ENCODE measurements at places on chromosomes 13 and 19.
A peak's percentile ranks its signal among the peaks of the same experiment; 100 is the strongest.

GRCh38 chr13:22077764-22078163 lies 406.9 kb downstream of the FGF9 start:
- no peak for DNase-seq

- DNase-seq, result no peak
Observed at GRCh38 chr13:102830646-102831045, 15.2 kb upstream of the ERCC5 start.

- DNase-seq, result no peak
Observed at GRCh38 chr13:28027607-28028364, 39.3 kb upstream of the URAD start.

DNA sequence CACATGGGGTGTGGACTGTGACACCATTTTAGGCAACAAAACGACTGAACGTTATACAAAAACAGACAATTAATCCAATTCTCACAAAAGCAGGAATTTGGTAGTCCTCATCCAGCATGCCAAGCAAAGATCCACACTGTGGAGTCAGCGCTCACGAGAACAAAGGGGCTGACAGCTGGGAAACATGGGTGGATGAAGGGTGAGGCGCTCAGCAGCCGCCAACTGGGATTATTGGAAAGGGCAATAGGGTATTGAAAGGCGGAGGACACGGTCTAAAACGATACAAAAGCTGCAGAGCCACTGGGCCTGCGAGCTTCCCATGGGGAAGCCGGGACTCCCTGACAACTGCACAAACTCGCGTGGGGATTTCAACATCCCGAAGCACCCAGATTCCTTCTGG lies 4.7 kb upstream of the ZNF813 start:
- DNase-seq, result no peak

GRCh38 chr19:53612762-53613526 lies 18.9 kb upstream of the DPRX start:
- DNase-seq, result no peak

- no peak for DNase-seq
Observed at GRCh38 chr13:40578055-40578454, 88.4 kb downstream of the FOXO1 start.

GRCh38 chr13:97386801-97387484 lies 47.0 kb upstream of the RAP2A start:
- DNase-seq, result peak; percentile 47

- DNase-seq, result peak; percentile 9
Observed at GRCh38 chr13:72864142-72865011, 82.4 kb downstream of the PIBF1 start.

DNA sequence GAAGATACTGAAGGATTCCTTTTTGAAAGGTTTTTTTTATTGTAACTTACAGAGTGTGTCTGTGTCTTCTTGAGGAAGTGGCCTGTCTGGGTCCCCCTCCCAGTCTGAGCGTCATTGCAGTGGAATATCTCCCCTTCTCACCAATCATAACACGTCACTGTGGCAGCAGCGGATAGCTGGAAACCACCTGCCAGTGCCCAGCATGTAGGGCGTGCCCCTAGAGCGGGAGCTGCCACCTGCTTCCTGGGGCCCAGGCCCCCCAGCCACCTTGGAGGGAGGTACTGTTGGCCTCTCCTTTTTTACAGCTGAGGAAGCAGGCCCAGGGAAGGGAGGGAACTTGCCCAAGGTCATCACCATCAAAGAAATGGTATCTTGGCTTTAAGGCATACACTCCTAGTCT lies 4.6 kb upstream of the DNM2 start:
- no peak for DNase-seq

GRCh38 chr13:84997858-84998257 lies 801.4 kb downstream of the SLITRK6 start:
- no peak for DNase-seq

- no peak for DNase-seq
Observed at GRCh38 chr13:93079294-93079693, 147.3 kb upstream of the GPC6 start.

DNA sequence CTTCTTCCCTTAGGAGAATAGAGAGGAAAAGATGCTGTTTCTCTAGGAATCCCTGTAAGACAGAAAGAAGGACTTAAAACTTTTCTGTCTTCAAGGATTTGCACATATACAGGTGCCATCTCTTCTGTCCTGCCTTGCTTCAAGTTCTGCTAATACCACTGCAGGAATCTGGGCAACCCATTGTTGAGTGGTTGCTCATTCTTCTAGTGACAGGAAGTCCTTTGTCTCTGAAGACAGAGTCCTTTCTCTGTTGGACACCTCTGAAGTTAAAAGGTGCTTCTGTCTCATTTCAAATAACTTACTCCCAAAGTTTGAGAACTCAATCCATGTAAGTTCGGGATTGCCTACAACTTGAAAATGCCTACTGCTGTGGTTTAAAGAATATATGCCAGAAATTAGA lies 114.4 kb upstream of the TMTC4 start:
- DNase-seq, result no peak

DNA sequence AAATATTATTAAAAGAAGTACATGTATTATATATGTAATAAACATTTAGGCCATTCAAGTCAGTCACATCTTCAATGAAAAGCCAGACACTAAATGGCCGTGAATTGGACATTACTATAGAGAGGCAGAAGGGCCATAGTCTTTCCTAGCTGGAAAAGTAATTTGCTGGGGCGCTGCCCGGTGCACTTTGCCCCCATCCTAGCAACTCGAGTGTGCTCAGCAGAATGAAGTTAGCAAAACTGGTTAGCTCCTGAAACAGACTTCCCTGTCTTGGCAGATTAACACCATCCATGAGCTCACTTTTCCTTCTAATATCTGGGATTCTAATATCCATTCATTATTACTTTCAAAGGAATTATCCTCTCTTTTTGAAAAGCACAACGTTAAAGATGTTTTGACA lies 2.8 kb upstream of the SPRYD7 start:
- no peak for DNase-seq

- no peak for DNase-seq
Observed at GRCh38 chr19:3268763-3269162, 44.3 kb downstream of the CELF5 start.

DNA sequence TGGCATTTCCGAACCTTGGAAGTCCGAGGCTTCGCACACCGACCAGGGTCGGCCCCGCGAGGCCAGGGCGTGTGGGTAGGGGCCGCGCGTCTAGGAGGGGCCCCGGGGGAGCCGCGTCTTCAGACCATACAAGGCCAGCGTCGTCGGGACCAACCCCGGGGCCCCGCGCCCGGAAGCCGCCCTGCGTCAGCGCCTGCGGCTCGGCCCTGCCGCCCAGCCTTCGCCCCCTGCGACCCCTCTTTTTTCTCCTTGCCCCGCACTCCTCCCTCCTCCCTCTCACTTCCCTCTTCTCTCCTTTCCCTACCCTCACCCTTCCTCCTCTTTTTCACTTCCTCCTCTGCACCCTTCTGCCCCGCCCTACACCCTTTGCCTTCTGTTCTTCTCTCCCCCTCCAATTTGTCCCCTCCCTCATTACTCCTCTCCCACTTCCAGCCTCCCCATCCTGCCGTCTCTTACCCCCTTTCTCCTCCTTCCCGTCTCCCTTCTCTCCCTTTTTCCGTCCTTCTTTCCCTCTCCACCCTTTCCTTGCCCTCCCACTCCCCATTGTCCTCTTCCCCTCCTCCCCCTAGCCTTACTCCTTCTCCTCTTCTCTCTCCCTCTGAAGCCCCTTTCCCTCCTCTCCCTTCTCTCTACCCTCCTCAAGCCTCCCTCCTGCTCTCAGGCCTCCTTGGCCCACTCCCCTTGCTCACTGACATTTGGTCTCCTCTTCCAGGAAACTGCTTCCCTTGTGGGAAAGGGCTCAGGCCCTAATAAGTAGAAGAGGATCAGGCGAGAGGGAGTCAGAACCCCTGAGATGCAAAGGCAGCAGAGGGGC lies 2.2 kb upstream of the PLEKHG2 start:
- DNase-seq, result peak; percentile 90

GRCh38 chr19:16327501-16327900 lies 2.9 kb downstream of the KLF2 start:
- DNase-seq, result no peak

DNA sequence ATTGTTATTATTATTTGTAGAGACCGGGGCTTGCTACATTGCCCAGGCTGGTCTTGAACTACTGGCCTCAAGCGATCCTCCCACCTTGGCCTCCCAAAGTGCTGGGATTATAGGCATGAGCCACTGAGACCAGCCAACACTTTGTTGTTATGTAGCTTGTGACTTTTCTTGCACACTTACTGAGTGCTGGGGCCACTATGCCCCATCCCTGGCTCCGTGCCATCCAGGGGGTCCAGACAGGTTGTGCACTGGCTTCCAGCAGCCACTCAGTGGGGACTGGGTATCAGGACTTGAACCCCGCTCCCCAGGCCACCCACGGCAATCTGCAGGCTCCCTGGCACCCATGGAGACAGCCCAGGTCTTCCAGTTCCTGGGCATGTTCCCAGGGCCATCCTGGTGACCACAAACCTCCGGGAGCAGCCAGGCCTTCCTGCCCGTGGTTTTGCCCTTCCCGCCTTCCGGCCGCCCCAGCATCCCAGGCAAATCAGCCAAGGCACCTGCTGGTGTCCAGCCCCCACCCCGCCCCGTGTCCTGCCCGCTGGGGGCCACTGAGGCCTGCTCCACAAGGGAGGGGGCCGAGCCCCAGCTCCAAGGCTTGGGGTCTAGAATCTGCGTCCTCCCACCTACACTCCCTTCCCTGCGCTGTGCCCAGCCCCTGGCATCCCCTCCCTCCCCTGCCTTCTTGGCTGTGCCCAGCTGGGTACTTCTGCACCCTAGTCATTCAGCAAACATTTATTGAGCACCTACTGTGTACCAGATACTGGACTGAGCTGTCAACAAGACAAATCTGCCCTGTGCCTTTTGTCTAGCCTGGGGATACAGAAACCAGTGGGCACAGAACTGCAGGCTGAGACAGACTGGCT lies 23.7 kb upstream of the SEMA6B start:
- no peak for DNase-seq

- no peak for DNase-seq
Observed at GRCh38 chr13:23642110-23642509, 71.9 kb downstream of the TNFRSF19 start.

DNA sequence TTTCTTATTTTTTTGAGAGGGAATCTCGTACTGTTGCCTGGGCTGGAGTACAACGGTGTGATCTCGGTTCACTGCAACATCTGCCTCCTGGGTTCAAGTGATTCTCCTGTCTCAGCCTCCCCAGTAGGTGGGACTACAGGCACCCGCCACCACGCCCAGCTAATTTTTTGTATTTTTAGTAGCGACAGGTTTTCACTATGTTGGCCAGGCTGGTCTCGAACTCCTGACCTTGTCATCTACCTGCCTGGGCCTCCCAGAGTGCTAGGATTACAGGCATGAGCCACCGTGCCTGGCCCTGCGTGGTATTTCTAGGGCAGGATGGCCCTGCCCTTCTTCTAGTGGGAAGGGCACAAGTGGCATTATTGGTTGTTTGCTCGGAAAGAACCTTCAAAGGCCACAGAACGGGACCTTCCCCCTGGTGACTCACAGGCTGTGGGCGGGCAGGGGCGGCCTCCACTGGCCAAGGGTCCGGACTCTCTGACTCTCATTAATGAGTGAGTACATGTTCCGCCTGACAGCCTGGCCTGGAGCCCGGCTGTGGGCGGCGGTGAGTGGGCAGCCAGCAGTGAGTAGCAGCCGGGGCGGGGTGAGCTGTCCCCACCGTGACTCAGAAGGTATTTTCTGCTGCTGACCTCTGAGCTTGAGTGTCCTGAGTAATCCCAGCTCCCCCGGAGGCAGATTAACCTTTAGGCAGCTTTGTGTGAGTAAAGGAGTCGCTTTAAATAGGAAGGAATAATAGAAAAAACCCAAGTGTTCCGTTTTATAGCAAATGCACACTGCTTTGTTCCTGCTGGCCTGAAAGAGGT lies 5.1 kb downstream of the DOT1L start:
- DNase-seq, result peak; percentile 100

GRCh38 chr13:51322826-51323225 lies 16.7 kb upstream of the SERPINE3 start:
- no peak for DNase-seq

GRCh38 chr19:35753634-35754369 lies 3.0 kb downstream of the HSPB6 start:
- no peak for DNase-seq

- DNase-seq, result no peak
Observed at GRCh38 chr19:15829306-15829698, 13.8 kb upstream of the OR10H1 start.

DNA sequence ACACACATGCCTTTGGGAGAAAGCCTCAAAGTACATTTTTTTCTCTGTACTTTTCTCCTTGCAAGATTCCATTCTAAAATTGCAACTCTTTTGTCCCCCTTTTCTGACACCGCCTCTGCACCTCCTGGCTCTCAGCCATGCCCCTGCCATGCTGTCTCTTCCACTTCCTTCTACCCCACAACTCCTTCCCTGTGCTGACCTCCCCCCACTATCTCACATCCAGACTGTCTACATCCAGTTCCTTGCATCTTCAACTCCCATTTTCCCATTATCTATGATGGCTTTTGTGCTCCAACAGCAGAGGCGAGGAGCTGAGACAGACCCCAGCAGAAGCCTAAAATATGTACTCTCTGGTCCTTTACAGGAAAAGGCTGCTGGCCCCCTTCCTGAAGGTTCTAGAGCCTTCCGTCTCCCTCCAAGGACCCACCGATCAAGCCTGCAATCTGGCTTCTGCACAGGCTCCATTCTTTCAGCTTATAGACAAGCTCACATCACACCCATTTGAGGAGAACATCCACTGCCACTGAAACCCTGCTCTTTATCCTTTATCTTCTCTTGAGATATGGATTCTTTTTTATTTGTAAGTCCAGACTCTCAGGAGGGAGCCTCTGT lies 50.2 kb downstream of the RFX2 start:
- DNase-seq, result no peak

DNA sequence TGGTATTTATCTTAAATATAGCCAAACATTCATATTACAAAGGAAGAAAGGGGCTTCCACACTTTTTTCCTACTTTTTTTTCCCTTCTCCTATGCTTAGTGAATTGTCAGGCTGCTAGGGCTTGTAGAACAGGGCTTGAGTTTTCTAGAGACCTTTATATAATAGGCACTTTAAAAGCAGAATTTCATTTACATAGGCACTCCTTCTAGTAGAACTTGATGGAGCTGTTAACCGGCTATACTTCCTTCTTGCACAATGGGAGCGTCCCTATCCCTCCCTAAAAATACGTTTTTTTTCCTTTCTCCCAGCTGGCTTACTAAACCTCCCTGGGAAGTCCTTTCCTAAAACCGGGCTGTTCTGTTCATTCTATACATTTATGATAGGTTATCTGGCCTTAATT lies 1.1 kb downstream of the TRIM13 start:
- DNase-seq, result no peak

- no peak for DNase-seq
Observed at GRCh38 chr19:56689198-56689597, 17.6 kb upstream of the ZNF835 start.

DNA sequence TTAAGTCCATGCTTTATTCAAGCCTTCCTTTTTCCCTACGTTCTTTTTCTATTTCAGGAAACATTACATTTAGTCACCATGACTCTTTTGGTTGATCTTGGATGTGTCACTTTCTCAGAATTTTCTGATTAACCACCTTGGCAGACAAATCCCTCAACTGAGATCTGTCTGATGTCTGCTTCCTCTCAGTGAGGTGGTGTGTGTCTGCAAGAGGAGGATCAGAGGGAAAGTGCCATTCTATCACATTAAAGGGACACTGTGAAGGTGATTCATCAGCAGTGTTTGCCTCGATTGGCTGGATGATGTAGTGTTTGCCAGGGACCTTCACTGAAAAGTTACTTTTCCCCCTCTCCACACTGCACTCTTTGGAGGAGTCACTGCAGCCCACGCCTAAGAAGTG lies 3.0 kb upstream of the CCNP start:
- no peak for DNase-seq

Data from suppressor macrophage treated with lipopolysaccharide for 4 hours (primary cell).